ENCODE measurements at places on chromosomes 12 and 14. TPM values are rescaled to one million over a fixed set of nuclear protein-coding genes. Genes with fewer than 3 reads are reported as not detected.

GRCh38 chr12:103758310-103759089 is 82.5 kb downstream of the NT5DC3 start:
- DNase-seq = no peak

The BCL2L2 gene
- total RNA-seq = 35.4 TPM

The VWF gene
- total RNA-seq = 244 TPM

The SNX6 gene
- total RNA-seq = 66.4 TPM

DNA sequence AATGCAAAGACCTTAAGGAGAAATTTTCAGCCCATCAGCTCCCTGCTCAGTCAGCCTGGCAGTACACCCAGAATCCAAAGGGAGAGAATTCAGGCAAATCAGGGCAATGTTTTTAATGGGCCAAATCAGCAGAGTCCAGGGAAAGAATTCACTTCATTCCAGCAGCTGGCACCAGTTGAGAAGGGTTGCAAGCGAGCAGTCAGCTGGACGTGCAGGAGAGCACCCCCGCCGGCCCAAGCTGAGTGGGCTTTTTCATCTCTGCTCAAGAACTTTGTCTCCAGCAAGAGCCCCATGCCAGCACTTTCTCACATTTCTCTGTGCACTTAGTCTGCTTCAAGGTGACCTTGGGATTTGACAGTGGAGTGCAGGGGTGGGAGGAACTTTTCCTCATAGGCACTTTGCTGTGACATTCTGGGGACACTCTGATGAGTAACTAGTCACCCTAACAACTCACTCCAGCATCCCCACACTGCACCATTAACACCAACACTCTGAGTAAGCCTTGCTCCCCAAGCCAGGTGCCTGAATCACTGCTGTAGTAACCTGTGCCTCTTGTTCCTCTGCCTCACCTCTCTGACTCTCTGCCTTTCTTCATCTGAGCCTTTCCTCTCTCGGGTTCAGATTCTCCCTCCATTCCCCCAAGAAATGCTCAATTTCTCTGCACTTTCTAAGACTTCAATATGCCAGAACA is 2.2 kb downstream of the ENDOU start:
- DNase-seq = no peak

The TEX22 gene
- total RNA-seq = 2.4 TPM

The ADIPOR2 gene
- 38.4 TPM for total RNA-seq

DNA sequence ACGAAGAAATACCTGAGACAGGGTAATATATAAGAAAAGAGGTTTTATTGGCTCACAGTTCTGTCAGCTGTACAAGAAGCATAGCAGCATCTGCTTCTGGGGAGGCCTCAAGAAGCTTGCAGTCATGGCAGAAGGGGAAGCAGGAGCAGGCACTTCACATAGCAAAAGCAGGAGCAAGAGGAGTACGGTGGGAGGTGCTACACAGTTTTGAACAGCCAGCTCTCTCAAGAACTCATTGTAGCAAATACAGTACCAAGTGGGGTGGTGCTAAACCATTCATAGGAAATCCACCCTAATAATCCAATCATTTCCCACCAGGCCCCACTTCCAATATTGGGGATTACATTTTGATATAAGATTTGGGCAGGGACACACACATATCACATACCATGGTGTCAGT is 8.0 kb downstream of the TMTC3 start:
- DNase-seq = no peak

DNA sequence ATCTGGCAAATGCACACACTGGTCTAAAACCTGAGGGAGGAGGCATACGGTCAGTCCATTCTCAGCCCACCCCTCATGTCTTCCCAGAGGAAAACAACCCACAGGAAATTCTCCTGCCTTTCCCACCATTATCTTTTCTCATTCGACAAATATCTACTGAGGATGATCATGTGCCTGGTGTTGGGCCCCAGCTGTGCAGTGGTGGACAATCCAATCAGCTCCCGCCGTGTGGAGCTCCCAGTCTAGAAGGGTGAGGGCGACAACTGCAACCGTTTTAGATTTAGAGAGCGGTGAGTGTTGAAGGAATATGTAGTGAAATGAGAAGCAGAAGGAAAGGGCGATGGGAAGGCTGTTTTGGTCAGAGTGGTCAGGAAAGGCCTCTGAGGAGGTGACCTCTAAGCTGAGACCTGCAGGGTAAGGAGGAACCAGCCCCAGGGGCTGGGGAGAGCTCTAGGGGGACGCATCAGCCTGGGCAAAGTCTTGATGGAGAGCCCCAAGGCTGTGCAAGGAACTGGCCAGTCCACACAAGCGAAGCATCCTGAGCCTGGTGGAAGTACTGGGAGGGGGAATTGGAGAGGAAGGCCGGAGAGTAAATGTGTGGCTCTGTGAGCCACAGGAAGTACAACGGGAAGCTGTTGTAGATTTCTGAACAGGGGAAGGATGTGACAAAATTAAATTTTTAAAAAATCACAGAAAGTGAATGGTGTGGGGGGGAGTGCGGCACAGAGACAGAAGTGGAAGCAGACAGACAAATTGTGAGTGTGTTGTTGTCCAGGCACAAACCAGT is 192.8 kb downstream of the NTF3 start:
- DNase-seq = no peak

- no peak for DNase-seq
Measured at GRCh38 chr12:127680516-127680915, 586.5 kb upstream of the TMEM132C start.

DNA sequence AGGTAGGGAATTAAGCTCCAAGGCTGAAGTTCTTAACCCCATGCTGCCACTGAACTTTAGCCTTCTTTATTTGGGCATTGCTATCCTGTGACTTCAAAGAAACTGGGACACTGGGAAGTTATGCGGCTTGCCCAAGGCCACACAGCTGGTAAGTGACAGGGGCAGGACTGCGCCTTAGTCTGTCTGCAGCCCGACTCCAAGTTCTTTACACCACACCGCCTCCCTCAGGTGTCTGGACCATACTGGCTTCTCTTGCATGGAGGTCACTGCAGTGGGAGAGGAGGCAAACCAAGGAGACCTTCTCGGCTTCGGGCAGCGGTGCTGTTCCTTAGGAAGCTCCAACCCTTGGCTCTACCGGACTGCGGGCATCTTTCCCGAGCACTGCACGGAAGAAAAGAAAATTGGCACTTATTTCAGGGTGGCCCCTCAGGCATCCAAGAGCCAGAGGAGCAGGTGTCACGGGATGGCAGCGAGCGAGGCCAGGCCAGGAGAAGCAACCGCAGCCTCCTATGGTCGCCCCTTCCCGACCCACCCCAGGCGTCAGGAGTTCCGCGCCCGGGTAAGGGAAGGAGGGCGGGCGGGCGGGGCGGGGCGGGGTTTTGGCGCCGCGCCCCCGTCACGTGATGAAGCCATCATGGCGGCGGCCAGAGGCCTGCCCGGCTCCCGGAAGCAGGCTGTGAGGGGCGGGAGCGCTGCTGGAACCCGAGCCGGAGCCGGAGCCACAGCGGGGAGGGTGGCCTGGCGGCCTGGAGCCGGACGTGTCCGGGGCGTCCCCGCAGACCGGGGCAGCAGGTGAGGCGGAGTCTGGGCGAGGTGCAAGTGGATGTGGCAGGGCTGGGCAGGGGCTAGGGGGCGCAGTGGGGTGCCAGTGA is 16.4 kb upstream of the ESPL1 start:
- DNase-seq = peak; percentile 89

DNA sequence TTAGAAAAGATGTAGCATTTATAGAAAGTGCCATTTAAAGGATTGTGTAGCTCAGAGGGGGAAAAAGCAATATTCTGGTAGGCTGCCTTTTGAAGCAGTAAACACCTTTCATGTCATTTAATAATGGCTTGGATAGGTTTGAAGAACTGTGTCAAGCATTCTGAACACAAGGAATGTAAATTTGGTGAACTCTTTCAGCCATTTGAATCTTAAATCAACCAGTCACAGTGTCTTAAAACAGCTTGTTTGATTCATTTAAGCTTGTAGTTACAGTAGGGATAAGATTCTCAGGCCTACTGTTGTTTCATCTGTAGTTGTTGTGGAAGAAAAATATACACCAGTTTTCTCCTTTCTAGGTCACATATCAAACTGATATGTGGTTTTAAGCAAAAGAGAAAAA is 299.4 kb upstream of the NOVA1 start:
- DNase-seq = no peak

The GPHN gene
- 23.5 TPM for total RNA-seq

DNA sequence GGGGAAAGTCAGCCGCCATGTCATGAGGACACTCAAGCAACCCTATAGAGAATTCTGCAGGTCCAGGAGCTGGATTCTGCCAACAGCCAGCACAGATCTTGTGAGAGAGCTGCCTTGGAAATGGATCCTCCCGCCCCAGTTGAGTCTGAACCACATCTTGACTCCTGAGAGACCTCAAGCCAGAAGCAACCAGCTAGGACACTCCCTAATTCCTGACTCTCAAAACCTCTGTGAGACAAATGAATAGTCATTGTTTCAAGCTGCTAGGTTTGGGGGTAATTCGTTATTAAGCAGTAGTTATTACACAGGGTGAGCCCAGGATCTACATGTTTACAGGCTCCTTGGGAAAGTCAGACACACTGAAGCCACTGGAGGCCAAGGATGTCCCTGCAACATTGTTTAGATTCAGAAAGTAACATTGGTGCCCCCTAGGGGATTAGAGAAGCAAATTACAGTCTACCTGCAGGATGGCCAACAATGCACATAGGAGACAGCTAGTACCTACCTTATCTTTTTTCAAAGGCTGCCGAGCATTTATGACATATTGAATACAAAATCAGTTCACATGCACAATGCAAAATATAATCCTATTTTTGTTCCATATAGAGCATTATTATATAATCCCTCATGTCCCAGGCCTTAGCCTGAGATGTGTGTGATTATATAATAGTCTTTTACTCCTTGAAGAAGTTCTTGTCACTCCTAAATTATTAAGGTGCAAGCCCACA is 57.9 kb upstream of the FICD start:
- DNase-seq = no peak

- no peak for DNase-seq
Measured at GRCh38 chr12:6074427-6074826, 50.0 kb downstream of the VWF start.

GRCh38 chr12:78406213-78406612 is 458.4 kb upstream of the SYT1 start:
- DNase-seq = no peak

- DNase-seq = no peak
Measured at GRCh38 chr14:58861586-58861985, 223.8 kb downstream of the DACT1 start.

GRCh38 chr12:92034858-92035401 is 110.7 kb downstream of the BTG1 start:
- DNase-seq = no peak

GRCh38 chr12:117884161-117884560 is 84.6 kb downstream of the KSR2 start:
- DNase-seq = no peak

- DNase-seq = no peak
Measured at GRCh38 chr14:57753821-57754220, 112.1 kb downstream of the SLC35F4 start.

DNA sequence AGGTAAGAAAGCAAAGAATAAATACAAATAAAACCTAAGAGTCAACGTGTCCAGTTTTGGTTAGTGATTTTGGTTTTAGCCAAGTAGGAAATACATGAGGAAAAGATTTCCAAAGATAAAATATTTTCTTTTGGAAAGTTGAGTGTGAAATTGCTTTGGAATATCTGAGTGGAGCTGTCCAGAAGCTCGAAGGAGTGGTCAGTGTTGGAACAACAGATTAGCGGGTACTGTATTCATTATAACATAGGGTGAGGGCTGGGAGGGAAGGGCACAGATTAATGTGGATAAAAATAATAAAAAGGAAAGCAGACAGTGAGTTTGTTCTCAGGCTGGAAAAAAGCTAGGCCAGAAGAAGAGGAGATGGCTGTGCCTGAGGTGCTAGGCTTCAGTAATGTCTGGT is 101.5 kb upstream of the SLCO1C1 start:
- no peak for DNase-seq

The SPIC gene
- not detected for total RNA-seq

The GDF11 gene
- total RNA-seq = 9.7 TPM

- no peak for DNase-seq
Measured at GRCh38 chr12:66077542-66077941, 53.0 kb downstream of the LLPH start.

The OVCH1 gene
- total RNA-seq = 0.24 TPM

GRCh38 chr14:101634850-101635748 is 73.8 kb downstream of the DIO3 start:
- peak; percentile 58 for DNase-seq

The RAPGEF3 gene
- 37.3 TPM for total RNA-seq

DNA sequence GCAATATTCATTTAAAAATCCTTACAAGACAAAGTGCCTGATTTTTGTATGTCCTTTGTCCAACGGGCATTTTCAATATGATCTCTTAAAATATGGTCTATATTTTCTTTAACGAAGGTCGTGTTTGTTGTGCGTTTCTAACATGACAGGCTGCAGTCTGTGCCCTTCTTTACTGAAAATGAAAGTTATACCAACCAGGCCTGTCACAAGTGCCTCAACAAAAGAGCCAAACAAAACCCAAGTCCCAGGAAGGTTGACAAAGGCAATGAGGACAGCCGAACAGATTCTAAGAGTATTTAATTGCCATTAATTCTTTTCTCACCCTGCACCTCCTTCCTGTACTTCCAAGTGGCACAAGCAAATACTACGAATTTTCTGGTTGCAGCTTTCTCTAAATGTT is 13.9 kb downstream of the PAX9 start:
- DNase-seq = no peak

DNA sequence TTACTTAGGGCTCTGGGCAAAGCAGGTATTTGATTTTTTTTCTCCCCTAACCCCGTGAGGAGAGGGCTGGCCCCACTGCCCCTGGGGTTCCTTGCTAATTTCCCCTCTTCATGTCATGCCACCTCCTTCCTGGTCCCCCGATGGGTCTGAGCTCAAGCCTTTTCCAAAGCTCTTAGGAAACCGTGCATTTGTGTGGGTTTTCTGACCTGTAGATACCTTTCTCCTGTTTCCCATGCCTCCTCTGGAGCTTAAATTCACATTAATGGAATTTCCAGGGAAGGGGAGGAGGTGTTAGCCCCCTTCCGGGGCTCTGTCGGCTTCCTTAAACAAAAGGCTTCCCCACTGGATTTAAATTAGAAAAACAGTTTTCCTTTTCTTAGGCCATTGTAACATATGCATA is 12.6 kb downstream of the SFSWAP start:
- DNase-seq = no peak

Measured in Right ventricle myocardium inferior (tissue), 1 donor.